ENCODE measurements at places on chromosomes 7 and 10.

GRCh38 chr7:82375129-82375528, 68.4 kb downstream of the CACNA2D1 start:
- no peak for DNase-seq

GRCh38 chr7:125316466-125316865, 386.8 kb upstream of the POT1 start:
- no peak for DNase-seq

GRCh38 chr10:62543571-62544355, 169.6 kb downstream of the ZNF365 start:
- no peak for DNase-seq

DNA sequence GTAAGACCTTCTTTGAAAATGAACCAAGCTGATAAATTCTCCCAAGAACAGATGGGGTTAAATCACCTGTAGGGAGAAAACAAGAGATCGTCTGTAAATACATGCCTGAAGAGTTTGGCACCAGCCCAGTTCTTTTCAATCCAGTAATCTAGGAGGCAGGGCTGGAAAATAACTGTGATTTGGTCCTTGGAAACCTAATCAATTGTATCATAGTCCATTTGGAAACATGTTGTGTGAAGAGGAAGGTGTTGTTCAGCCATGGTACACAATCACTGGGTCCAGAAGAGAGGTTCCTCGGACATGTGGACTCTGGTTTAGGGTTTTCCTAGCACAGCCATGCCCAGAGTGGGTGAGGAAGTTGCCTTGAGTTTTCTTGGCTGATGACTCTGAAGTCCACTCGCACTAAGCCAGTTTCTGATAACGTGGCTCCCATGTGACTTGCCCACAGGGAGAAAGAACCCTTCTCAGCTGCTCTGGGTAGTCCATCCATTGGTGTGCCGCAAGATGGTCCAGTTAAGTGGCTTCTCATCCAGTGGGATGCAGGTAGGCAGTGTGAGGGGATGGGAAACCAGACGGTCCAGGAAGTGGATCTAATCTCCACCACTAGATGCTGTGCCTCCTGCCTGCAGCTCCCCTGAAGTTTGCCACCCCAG, 5.1 kb downstream of the BLNK start:
- DNase-seq = no peak

GRCh38 chr10:7457478-7458316, 46.9 kb upstream of the SFMBT2 start:
- DNase-seq = no peak

GRCh38 chr10:132452651-132453469, 55.9 kb downstream of the PWWP2B start:
- peak; percentile 95 for DNase-seq

GRCh38 chr7:42982604-42983115, 50.5 kb downstream of the MRPL32 start:
- no peak for DNase-seq

GRCh38 chr10:56139405-56139804, 221.7 kb downstream of the ZWINT start:
- DNase-seq = no peak

DNA sequence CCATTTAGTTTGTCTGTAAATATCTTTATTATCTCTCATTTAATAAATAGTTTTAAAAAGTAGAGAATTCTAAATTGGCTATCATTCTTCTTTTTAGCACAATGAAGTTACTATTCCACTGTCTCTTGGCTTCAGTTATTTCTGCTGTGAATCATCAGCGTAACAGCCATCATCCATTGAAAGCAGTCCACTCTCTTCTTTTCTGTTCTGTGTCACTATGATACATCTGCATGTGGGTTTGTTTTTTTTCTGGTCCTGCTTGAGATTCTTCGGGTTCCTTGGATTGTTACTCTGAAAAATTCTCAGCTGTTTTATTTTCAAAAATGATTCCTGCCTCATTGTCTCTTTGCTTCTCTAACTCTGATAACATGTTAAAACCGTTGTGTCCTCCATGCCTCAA, 52.5 kb downstream of the CSGALNACT2 start:
- DNase-seq = no peak

- no peak for DNase-seq
These were observed 208.7 kb upstream of the GLI3 start for GRCh38 chr7:42445691-42446090.

DNA sequence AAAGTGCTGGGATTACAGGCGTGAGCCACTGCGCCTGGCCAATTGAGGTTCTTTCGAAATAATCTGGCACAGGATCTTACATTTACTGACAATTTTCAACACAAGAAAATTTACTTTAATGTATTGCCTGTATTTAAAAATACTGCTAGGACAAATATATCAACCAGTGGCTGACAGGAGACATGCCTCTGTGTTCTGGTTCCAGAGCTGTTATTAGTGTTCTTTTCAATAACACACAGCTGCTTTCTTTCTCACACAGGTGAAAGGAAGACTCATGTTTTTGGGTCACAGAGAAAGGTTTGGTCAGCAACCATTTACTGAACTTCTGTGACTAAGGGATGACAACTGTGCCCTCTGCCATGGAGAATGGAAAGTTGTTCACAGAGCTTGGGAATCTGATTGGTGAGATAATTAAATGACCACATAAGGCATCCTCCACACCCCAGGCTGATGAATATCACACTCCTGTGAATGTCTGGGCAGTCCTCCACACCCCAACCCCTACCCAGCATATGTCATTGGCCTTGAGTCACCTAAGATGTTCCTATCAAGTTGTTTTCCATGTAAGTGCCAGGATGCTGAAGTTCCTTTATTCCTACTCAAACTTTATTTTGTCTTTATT, 180.1 kb downstream of the RAPGEF5 start:
- no peak for DNase-seq

- no peak for DNase-seq
These were observed 39.1 kb downstream of the ADARB2 start for GRCh38 chr10:1698185-1698584.

GRCh38 chr7:149680331-149681025, 92.9 kb downstream of the ZNF467 start:
- DNase-seq = no peak

- DNase-seq = no peak
These were observed 1.9 kb upstream of the VOPP1 start for GRCh38 chr7:55574051-55574717.

DNA sequence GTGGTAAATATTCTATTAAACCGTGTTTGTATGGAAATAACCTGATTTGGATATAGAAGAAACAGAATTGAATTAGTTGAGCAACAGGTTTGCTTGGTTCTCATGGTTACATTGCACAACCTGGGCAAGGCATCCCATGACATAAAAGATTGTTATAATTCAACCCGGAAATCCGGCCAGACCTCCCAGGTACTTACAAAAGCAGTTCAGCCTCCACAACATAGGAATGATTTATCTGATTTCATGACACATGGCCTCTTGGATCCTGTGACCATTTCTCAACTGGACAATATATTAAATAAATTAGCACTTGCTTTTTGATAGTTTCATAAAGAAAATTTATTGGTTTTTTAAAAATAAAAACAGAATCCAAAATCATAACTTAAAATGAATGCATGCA, 55.1 kb upstream of the PTPN12 start:
- no peak for DNase-seq

DNA sequence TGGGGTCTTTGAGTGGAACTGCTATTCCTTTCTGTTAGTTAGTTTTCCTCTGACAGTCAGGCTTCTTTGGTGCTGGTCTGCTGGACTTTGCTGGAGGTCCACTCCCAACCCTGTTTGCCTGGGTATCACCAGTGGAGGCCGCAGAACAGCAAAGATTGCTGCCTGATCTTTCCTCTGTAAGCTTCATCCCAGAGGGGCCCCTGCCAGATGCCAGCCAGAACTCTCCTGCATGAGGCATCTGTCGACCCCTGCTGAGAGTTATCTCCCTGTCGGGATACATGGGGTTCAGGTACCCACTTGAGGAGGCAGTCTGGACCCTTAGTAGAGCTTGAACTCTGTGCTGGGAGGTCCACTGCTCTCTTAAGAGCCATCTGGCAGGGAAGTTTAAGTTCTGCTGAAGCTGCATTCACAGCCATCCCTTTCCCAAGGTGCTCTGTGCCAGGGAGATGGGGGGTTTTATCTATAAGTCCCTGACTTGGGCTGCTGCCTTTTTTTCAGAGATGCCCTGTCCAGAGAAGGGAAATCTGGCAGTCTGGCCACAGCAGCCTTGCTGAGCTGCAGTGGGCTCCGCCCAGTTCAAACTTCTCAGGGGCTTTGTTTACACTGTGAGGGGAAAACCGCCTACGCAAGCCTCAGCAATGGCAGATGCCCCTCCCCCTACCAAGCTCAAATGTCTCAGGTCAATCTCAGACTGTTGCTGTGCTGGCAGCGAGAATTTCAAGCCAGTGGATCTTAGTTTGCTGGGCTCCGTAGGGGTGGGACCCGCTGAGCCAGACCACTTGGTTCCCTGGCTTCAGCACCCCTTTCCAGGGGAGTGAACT, 89.7 kb upstream of the CDK6 start:
- DNase-seq = no peak

DNA sequence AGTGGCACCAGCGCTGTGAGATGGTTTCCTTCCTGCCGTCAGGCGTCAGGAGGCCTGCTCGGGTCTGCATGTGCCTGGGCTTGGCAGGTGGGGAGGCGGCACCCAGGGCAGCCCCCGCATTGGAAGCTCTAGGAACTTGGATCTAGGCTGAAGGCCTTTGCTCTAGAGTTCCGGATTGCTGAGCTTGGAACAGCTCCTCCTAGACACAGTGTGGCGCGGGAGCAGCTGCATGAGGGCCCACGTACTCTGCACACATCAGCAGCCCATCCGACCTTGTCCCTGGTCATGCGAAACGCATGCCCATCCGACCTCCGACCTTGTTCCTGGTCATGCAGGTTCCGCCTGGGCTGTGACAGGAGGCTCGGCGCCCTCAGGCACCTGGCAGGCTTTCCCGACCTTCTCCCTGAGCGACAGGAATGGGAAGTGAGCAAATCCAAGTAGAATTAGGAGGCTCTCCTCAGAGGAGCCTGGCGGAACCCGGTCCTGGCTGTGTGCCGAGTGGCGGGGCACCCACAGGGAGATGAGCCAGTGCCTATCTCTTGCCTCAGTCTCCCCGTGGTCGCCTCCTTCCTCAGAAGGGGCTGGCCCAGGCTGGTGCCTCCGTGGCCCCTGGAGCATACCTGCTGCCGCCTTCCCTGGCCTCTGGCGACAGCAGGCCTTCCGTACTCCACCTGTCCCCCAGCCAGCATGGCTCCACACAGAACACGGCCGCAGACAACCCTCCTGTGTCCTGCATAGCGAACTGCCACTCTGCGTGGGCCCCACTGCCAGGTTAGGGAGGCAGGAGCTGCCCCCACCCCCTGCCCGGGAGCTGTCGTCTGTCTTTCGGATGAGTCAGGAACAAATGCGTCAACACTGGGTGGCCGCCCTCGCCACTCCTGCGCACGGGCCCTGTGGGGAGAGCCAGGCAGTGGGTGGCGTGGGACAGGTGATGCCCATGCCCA, 12.0 kb downstream of the GET4 start:
- no peak for DNase-seq

DNA sequence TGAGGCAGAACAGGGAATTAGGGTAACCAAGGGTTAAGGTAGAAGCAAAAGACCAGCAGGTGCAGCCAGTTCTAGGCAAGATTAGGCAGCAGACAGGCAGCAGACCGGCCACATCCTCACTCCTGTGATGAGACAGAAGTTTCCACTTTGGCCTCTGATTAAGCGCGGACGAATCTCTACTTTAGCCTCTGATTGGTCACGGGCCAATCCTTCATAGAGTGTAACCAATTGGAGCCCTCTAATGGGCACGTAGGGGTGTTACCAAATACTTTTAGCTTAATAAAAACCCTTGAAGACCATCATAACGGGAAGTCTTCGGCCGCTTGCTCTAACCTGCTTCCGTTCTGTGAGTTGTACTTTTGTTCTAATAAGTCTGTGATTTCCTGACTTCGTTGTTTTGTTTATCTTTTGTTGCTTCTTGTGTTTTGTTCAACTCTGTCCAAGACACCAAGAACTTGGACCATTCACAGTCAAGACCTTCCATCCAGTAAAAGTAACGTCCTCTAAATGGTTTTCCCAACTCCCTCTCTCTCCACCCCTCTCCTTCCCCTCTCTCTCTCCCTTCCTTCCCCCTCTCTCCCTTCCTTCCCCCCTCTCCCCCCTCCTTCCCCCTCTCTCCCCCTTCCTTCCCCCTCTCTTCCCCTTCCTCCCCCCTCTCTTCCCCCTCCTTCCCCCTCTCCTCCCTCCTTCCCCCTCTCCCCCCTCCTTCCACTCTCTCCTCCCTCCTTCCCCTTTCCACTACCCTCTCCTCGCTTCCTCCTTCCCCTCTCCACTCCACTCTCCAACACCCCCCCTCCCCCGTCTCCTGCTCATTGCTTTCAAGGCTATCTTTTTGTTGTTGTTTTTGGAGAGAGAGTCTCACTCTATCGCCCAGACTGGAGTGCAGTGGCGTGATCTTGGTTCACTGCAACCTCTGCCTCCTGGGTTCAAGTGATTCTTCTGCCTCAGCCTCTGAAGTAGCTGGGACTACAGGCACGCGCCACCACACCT, 13.2 kb upstream of the MALSU1 start:
- DNase-seq = no peak

DNA sequence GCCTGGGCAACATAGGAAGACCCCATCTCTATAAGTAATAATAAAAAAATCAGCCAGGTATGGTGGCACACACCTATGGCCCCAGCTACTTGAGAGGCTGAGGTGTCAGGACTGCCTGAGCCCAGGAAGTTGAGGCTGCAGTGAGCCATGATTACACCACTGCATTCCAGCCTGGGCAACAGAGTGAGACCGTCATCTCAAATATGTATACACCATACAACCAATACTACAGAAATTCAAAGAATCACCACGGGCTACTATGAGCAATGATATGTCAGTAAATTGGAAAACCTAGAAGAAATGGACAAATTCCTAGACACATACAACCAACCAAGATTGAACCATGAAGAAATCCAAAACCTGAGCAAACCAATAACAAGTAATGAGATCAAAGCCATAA, 60.3 kb upstream of the ZC3HAV1 start:
- no peak for DNase-seq

DNA sequence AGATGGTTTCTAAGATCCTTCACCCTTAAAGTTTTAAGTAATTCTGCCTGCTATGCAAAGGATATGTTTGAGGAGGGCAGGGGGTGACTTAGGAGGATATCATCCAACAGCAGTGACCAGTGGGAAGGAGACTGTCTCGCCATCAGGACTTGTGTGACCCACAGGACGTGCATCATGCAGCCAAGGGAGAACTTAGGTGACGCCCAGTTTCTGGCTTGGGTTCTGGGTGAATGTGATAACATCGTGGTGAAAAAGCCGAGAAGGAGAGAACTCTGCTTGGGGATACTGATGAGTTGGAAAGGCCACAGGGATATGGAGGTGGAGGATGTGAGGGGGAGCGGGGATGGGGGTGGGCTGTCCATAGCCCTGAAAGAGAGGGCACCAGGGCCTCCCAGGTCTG, 3.8 kb downstream of the WIPI2 start:
- no peak for DNase-seq

GRCh38 chr10:121078036-121078435, 226.9 kb downstream of the WDR11 start:
- no peak for DNase-seq

DNA sequence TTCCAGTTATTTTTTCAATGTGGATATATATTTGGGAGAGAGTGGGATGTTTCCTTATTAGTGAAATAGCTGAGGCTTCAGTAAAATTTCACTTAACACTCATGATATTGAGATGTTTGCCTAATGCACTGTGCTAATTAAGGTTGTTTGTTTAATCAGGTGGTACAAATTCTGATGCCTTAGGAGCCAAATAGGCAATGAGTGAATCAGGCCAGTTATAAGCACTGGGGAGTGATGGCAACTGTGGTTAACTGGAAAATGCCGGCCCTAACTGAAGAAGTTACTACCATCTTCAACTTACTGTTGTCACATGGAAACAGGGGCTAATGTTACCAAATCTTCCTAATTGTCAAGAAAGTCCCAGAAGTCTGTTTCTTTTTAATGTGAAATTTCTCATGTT, 32.0 kb downstream of the VCL start:
- no peak for DNase-seq

- DNase-seq = no peak
These were observed 10.9 kb upstream of the FAM180A start for GRCh38 chr7:135759532-135759931.

All from activated B cell treated with CpG ODN at 0.5 μM for 24 hours (primary cell).